Omental fat pad (tissue), 4 donors: ENCODE measurements at places on chromosomes 6 and 20. TPM values are rescaled to one million over a fixed set of nuclear protein-coding genes. Genes with fewer than 3 reads are reported as not detected.

The CDC40 gene
- total RNA-seq: 16.6 TPM

The CD93 gene
- total RNA-seq: 43.8 TPM

The TRIM15 gene
- total RNA-seq: not detected

The FAM217B gene
- 4.8 TPM for total RNA-seq

The TP53TG5 gene
- total RNA-seq: not detected

The HDGFL1 gene
- total RNA-seq: not detected

The MLIP gene
- total RNA-seq: not detected

The PLCB1 gene
- total RNA-seq: 60.5 TPM

The HTR1E gene
- total RNA-seq: not detected

The BNIP5 gene
- not detected for total RNA-seq

DNA sequence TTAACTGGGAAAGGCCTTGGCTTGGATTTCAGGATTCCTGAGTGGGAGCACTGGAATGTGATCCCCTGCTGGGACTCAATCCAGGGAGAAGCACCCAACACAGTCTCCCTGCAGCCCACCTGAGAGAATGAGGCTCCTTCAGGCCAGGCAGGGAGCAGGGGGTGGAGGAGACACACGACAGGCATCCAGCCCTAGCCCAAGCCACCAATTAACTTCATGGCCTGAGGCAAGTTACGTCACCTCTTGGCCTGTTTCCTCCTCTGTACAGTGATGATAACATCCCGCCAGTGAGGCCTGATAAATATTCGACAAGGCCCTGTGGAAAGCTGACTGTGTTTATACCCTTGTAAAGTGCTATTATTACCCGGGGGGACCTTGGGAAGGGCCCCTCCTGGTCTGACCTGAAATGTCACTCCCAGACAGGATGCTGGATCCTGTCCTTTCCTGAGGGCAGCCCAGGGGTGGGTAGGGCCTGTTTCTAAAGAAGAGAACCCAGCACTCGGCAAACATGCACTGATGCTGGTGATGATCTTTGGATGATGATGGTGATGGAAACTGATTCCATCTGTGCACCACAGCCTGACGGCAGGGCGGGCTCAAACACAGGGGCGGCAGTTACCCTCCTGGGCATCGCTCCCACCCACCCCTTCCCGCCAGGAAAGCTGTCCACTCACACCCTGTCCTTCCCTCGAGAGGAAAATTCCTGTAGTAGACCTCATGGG is 12.4 kb downstream of the FRS3 start:
- no peak for DNase-seq

- DNase-seq: no peak
These were observed 50.3 kb downstream of the FRK start for GRCh38 chr6:116010386-116010785.

- no peak for DNase-seq
These were observed 215.6 kb upstream of the HEY2 start for GRCh38 chr6:125533710-125534397.

DNA sequence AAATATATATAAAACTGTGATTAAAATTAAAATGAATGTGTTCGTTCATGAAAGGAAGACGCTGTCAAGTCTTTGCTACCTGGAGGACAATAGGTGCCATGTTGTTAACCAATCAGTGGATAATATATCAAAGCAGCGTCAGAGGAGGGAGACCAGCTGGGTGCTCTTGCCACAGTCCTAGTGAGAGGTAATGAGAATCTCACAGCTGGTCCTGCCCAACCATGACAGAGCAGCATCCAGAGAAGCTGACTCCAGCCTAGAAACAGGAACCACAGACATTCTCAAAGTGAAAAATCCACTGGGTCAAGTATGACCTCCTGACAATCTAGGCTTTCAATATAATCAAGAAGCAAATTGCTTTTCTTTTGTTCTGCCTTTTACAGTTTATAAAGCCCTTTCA is 94.5 kb upstream of the LRFN2 start:
- no peak for DNase-seq

DNA sequence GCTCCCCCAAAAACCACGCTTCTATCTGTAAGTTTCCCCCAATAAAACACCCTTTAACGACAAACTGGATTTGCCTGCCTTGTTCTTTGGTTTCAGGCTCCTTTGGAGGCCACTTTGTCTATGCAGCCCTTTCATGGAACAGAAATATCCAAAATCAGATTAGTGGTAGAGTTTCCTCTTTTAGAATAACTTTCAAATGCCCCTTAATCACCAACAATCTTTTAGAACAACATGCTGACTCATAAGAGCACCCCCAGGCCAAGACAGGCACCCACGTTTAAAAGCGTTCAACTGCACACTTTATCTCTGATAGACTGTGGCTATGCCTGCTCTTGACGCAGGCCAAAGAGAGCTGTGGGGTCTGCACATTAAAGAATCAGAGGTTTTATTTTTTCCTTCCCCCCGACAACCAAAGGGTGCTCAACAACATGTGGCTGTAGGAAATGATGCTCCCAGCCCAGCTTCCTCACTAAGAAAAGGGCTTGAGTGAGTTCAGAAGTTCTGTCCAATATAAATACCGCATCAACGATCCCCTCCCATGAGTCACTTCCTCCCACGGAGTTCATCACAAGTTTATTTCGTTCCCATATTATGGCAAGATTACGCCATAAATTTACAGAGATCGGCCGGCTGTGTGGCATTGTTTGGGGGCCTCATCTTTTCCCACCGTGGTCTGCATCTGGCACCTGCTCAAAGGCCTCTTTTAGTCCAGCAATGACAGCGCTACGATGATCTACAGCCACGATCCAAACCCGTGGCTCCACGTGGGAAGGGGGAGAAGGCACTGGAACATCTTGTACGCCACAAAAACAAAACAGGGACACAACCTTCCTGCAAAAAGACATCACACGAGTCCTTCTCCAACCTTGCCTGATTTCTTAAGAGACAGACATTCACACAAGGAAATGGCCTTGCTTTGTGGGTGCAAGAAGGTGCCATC is 88.8 kb upstream of the NFATC2 start:
- DNase-seq: peak; percentile 27

GRCh38 chr20:13858871-13859270 is 74.0 kb downstream of the NDUFAF5 start:
- DNase-seq: no peak

GRCh38 chr6:30156774-30157173 is 4.2 kb downstream of the TRIM10 start:
- DNase-seq: no peak

GRCh38 chr6:38099221-38099620 is 279.7 kb downstream of the ZFAND3 start:
- no peak for DNase-seq

DNA sequence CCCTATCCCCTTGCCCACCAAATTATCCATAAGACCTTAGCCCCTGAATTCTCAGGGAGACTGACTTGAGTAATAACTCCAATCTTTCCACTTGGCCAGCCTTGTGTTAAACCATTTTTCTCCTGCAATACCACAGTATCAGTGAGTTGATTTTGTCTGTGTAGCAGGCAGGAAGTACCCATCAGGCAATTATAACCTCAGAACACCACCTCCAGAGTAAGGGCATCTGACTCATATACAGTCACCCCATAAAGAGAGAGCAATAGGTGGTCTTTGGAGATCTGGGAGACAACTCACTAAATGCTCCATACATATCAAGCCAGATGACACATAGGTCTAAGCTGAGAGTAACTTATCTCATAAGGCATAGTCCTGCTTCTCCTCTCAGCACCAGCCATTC is 83.7 kb downstream of the FILIP1 start:
- DNase-seq: no peak

DNA sequence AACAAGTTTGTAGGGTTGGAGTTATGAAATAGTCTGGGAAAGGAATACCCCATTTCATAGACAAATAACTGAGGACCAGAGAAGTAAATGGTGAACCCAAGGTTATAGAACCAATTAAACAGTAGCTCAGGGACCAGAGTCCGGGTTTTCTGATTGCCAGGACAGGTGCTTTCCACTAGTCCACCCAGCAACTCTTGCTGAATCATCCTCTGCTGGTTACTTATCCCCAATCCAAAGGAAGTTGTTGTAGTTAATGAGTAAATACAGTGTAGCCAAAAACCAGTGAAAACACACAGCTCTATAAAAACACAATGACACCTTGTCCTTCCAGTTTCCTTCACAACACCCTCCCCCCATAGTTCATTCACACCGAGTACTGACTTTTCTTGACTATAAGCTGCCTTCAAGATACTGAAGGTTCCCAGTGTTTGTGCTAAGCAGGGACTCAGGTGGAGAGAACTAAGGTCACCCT is 766 bp upstream of the TINAG start:
- no peak for DNase-seq

- no peak for DNase-seq
These were observed 8.5 kb downstream of the CGAS start for GRCh38 chr6:73443555-73443954.

- DNase-seq: no peak
These were observed 3.4 kb downstream of the C2 start for GRCh38 chr6:31930962-31931361.

GRCh38 chr6:130019326-130020072 is 1.1 kb downstream of the L3MBTL3 start:
- DNase-seq: no peak

DNA sequence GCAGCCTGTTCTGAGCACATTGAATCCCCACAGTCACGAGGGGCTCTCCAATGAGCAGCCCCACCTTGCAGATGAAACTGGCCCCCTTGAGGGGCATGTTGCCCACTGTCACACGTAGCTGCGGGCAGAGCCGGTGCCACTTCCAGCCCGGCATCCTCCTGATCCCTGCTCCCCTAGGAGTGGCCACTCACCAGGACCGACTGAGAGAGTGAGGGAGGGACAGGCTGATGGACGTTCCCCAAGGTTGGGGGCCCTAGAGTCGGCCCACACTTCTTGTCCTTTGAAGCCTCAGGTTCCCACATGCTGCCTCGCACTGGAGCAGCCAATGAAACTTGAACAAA is 10.5 kb downstream of the ENTPD6 start:
- no peak for DNase-seq

- DNase-seq: no peak
These were observed 75.7 kb upstream of the BHLHE23 start for GRCh38 chr20:63082308-63082938.

DNA sequence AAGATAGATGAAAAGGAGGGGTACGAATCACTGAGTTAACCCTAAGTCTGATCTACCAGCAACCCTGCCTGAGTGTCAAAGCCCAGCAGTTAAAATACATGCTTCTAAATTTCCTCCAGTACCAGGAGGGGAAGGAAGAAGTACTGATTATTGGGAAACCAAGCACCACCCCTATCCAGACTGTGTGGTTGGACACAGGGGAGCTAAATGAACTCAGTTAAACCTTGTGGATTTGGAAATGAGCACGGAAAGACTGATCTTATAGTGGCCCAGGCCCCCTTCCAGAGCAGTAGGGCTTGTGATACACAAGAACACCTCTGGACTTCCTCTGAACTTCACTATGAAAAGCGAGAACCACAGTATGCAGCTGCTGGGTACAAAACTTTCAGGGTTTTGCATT is 585.6 kb downstream of the MAFB start:
- DNase-seq: no peak

GRCh38 chr6:54716877-54717276 is 129.7 kb upstream of the FAM83B start:
- no peak for DNase-seq

DNA sequence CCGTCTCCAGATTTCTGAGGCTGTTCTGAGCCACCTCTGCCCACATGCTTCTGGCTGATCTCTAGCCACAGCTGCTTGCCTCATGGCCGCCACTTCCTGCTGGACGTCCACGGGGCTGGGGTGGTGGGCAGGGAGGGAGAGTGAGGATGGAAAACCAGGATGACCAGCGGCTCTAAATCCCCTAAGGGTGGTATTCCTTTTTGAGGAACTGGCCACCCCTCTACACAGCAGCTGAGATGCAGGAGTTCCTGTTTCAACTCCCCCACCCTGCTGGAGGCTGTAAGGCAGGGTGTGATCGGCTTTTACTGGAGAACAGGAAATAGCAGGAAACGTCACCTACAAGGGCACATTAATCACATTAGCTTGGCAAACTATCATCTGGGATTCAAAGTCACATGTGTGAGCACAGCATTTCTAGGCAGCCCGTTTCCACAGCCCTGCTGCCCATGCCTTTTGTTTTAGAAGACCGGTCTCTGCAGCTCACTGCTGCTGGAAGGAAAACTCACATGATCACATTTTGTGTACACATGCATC is 181.6 kb upstream of the ECI2 start:
- DNase-seq: no peak

- no peak for DNase-seq
These were observed 92.1 kb downstream of the FOXC1 start for GRCh38 chr6:1701668-1702353.

DNA sequence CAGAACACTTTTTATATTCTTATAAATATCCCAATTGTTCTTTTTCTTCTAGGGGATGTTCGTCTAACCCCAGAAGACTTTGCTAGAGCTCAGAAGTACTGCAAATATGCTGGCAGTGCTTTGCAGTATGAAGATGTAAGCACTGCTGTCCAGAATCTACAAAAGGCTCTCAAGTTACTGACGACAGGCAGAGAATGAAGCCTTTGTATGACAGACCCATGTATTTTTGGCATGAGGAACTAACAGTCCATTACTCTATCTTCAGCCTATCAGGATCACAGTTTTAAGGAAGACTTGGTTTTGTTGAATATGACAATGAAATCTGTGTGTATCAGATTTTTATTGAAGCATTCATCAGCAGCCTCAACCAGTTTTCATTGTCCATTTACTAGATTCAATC is 71.4 kb downstream of the VTA1 start:
- DNase-seq: no peak

DNA sequence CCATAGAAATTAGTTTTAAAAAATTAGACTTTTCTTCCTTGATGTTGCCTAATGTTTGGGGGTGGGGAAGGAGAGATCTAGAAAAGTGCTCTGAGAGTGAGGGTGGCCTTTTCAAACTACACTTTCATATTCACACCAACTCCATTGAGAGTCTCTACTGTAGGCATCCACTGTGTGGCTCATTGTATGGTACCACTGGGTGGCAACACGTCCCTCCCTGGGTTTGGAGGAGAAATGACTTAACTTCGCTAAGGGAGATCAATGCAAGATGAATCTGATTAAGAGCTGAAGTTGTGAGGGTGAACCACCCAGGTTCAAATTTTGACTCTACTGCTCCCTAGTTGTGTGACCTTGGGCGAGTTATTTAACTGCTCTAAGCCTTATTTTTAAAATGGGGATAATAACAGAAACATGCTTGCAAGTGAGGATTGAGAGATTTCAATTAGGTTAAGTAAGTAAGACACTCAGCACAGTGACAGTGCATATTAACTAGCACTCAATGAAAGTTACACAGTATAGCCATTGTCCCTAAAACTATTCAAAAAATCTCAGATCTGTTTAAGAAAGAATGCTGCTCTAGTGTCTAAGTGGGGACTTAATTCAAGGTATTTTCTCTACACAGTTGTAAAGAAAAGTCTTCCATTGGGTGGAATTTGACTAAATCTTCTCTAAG is 193.5 kb upstream of the CNR1 start:
- DNase-seq: no peak

- DNase-seq: no peak
These were observed 11.4 kb upstream of the IFNGR1 start for GRCh38 chr6:137230547-137230946.
